Memory B cell (primary cell): ENCODE measurements at places on chromosomes 1 and 21.

DNA sequence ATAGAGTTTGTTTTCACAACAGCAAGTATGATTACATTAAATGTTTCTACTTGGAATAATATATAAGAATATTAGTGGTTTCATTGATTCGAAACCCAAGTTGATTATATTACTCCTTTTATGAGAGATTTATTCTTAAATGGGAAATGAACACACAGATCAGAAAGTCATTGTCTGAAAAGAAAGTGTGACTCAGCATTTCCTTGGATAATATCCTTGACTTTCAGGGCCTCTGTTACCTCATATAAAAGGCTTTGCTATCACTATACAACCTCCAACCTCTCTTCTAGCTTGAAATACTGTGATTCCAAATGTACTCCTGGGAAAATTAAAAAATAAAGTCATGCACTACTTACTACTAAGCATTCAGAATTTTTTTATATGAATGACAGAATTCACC, 295.3 kb upstream of the LYPLAL1 start:
- H3K4me3 ChIP-seq, result no peak overlapping the region
- no peak overlapping the region for H3K27ac ChIP-seq
- no peaks in the 10 kb centered on the region for H3K36me3 ChIP-seq
- H3K4me1 ChIP-seq, result no peaks in the 10 kb centered on the region

DNA sequence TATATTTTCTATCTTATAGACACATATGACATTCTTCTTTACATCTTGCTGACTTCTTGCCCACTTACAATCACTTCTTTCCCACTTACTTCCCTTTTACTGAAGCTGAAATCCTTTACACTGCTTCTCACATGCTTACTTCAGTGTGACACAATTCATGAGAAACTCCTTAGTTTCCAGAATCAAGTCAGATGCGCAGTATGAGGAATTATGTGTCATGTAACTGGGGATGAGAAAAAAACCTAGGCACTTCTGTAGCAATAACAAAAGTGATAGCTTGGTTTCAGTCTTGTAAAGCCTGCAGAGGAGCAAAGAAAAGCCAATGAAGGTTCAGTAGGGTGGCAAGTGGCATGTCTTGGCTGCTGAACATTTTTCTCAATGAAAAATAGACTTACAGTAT, 566.2 kb upstream of the RGS18 start:
- no peak overlapping the region for H3K27ac ChIP-seq
- no peaks in the 10 kb centered on the region for H3K4me1 ChIP-seq
- H3K36me3 ChIP-seq, result no peaks in the 10 kb centered on the region
- no peak overlapping the region for H3K4me3 ChIP-seq
- DNase-seq, result no peak

DNA sequence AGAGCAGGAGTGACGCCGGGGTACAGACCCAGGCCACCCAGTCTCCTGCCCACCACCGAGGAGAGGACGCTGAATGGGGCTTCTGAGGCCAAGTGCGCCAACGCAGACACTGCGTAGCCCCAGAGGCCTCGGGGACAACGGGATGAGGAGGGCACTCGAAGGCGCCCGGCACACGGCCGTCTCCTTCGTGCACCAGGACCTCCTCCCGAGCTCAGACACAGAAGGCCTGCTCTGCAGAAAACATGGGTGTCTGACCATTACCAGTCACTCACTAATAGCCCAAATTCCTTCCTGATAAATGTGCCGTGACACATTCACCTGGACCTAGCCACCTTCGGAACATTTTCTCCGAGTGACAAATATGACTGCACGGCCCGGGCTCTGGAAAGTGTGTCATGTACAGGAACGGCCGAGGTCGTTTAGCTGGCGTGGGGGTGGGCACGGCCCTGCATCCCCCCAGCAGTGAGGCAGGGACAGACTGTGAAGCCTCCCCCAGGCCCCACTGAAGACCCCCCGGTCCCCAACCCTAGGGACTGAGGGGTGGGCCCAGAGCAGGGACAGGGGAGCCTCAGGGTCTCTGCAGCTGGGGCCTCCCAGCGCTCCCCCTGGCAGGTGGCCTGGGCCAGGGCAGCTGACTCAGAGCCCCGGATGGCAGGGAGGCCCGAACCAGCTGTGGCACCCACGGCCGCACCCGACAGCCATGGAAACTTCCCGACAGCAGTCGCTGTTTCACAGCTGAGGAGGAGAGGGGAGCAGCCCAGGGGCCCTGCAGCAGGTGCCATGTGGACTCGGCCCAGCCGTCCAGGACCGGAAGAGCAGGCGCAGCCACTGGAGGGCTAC, 16.7 kb upstream of the COL6A2 start:
- H3K4me1 ChIP-seq, result no peaks in the 10 kb centered on the region
- H3K27me3 ChIP-seq, result peaks cover 6% of the 10 kb centered on the region
- no peak for DNase-seq
- no peak overlapping the region for H3K4me3 ChIP-seq

- H3K4me3 ChIP-seq, result no peak overlapping the region
- no peak overlapping the region for H3K27ac ChIP-seq
- DNase-seq, result no peak
- peaks cover 2% of the 10 kb centered on the region for H3K36me3 ChIP-seq
- no peaks in the 10 kb centered on the region for H3K27me3 ChIP-seq
Observed at GRCh38 chr1:184827600-184828368, 73.1 kb upstream of the EDEM3 start.

- H3K27me3 ChIP-seq, result peaks cover 19% of the 10 kb centered on the region
- peaks cover 24% of the 10 kb centered on the region for H3K4me1 ChIP-seq
- no peak overlapping the region for H3K4me3 ChIP-seq
- H3K36me3 ChIP-seq, result peaks cover 8% of the 10 kb centered on the region
Observed at GRCh38 chr21:43194303-43195120, 25.7 kb downstream of the CRYAA start.

DNA sequence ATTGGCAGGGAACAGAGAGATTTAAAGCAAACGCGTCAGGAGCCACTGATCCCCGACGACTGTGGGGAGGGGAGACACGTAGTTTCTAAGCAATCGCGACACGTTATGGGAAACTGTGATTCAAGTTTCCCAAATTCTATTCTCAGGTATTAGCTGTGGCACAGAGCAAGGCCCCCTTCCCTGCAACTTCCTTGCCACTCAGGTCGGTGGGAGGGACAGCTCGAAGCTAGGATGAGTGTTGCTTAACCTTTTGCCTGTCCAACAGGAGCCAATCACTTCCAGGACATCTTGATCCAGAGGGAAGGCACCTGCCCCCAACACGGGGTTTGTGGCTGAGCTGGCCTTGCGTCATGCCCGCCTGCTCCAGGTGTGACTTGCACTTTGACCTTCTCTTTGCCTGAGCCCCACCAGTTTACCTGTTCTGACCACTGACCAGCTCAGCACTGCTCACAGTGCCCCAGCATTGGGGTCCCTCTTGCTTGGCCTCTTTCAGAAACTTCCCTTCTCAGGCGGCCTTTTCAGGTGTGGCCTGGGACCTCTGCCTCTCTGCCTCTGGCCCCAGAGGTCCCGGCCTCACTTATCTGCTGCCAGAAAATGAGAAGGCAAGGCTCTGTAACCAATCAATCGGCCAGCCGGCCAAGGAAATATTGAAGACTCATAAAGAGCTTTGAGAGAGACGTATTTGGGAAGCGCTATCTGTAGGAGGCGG, 24.6 kb downstream of the TEX35 start:
- H3K4me3 ChIP-seq, result no peak overlapping the region
- no peak overlapping the region for H3K27ac ChIP-seq
- H3K36me3 ChIP-seq, result no peaks in the 10 kb centered on the region
- no peak for DNase-seq
- no peaks in the 10 kb centered on the region for H3K27me3 ChIP-seq

GRCh38 chr1:182833271-182833670, 5.9 kb upstream of the DHX9 start:
- H3K36me3 ChIP-seq, result no peaks in the 10 kb centered on the region
- H3K4me3 ChIP-seq, result no peak overlapping the region
- DNase-seq, result no peak
- H3K27ac ChIP-seq, result no peak overlapping the region
- peaks cover 7% of the 10 kb centered on the region for H3K4me1 ChIP-seq

DNA sequence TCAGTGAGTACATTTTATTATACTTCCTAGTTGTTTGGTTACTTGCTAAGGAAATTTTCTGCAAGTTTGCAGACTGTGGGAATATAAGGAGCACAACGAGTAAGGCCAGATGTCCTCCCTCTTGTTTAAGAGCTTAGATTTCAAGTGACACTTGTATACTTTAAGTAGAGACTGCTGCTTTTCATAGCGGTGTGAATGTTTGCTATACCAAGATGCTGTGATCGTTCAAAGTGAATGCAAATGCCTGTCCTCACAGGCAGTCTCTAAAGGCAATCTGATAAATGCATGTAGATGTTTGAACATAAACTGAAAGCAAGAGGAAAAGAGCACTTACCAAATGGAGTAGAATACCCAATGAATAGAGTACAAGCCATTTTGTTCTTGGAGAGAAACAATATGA, 226.4 kb downstream of the NRIP1 start:
- H3K4me1 ChIP-seq, result no peaks in the 10 kb centered on the region
- no peak for DNase-seq
- H3K27me3 ChIP-seq, result no peaks in the 10 kb centered on the region
- H3K27ac ChIP-seq, result no peak overlapping the region
- no peaks in the 10 kb centered on the region for H3K36me3 ChIP-seq

- H3K36me3 ChIP-seq, result peaks cover 10% of the 10 kb centered on the region
- no peaks in the 10 kb centered on the region for H3K27me3 ChIP-seq
- no peak for DNase-seq
- H3K4me3 ChIP-seq, result no peak overlapping the region
Observed at GRCh38 chr1:109927911-109928321, 17.3 kb downstream of the CSF1 start.

GRCh38 chr1:2415801-2416208, 3.4 kb upstream of the PEX10 start:
- peak overlapping the region; percentile 87 for H3K4me3 ChIP-seq
- no peak for DNase-seq
- no peaks in the 10 kb centered on the region for H3K36me3 ChIP-seq
- peaks cover 30% of the 10 kb centered on the region for H3K4me1 ChIP-seq
- H3K27me3 ChIP-seq, result no peaks in the 10 kb centered on the region
- H3K27ac ChIP-seq, result peak overlapping the region; percentile 58

- no peak overlapping the region for H3K4me3 ChIP-seq
- peaks cover 9% of the 10 kb centered on the region for H3K27me3 ChIP-seq
- no peak for DNase-seq
- H3K36me3 ChIP-seq, result no peaks in the 10 kb centered on the region
- peaks cover 16% of the 10 kb centered on the region for H3K4me1 ChIP-seq
- H3K27ac ChIP-seq, result no peak overlapping the region
Observed at GRCh38 chr1:204990059-204990664, 52.9 kb upstream of the CNTN2 start.

DNA sequence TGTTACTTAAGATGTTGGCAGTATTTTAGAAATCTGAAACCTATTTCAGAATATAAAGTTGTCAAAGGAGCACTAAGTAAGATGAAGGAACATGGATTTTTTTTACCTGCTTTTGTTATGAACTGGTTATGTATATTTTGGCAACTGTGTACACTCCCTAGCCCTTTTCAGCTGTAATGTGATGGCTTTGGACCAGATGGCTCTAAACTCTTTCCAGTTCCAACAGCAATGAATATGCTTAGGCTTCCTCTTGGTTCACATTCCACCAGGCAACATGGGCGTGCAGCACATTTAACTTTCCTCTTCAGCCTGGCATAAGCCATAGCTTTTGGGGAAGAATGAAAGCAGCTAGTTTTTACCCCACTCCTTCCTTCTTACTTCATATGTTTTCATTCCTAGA, 95.6 kb upstream of the ADAMTS5 start:
- H3K27ac ChIP-seq, result no peak overlapping the region
- no peak overlapping the region for H3K4me3 ChIP-seq
- no peaks in the 10 kb centered on the region for H3K27me3 ChIP-seq
- no peaks in the 10 kb centered on the region for H3K4me1 ChIP-seq
- DNase-seq, result no peak

- H3K4me1 ChIP-seq, result no peaks in the 10 kb centered on the region
- peak overlapping the region; percentile 10 for H3K27ac ChIP-seq
- H3K27me3 ChIP-seq, result no peaks in the 10 kb centered on the region
- peaks cover 24% of the 10 kb centered on the region for H3K36me3 ChIP-seq
Observed at GRCh38 chr1:39473324-39473723, 18.1 kb upstream of the BMP8A start.

DNA sequence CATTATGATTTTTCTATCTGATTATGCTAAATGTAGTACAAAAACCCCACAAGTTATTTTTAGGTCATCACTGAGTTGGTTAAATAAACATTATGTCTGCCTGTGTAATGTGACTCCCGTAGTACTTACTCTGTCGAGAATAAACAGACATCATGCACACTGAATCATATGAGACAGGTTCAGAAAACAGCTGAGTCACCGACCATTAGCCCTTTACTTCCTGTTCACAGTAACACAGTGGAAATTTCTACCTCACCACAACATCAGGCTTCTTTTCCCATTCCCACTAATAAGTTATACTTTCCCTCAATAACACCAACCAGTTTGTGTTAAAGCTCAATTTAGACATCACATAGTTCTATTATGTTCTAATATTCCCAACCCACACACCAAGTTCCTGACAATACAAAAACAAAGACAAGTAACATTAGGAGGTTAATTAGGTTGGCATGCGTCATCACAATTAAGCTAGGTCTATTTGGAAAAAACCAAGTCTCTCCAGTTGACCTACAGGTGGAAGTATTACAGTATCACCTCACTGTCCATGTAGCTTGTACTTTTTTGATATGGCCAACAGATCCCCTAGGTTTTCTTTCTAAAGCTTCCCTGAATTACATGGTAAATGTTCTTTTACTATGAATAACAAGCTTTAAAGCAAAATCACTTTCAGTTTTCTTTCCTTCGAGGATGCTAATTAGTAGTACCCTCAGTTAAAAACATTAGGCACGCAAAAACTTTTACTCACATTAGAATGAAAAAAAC, 154.2 kb downstream of the EIF4G3 start:
- H3K27me3 ChIP-seq, result no peaks in the 10 kb centered on the region
- H3K4me1 ChIP-seq, result peaks cover 11% of the 10 kb centered on the region
- peaks cover 11% of the 10 kb centered on the region for H3K36me3 ChIP-seq
- peak overlapping the region; percentile 76 for H3K4me3 ChIP-seq
- no peak for DNase-seq
- H3K27ac ChIP-seq, result peak overlapping the region; percentile 81

GRCh38 chr1:185245466-185245865, 71.6 kb downstream of the IVNS1ABP start:
- H3K27me3 ChIP-seq, result no peaks in the 10 kb centered on the region
- H3K27ac ChIP-seq, result no peak overlapping the region
- H3K4me3 ChIP-seq, result no peak overlapping the region
- DNase-seq, result no peak
- no peaks in the 10 kb centered on the region for H3K4me1 ChIP-seq

DNA sequence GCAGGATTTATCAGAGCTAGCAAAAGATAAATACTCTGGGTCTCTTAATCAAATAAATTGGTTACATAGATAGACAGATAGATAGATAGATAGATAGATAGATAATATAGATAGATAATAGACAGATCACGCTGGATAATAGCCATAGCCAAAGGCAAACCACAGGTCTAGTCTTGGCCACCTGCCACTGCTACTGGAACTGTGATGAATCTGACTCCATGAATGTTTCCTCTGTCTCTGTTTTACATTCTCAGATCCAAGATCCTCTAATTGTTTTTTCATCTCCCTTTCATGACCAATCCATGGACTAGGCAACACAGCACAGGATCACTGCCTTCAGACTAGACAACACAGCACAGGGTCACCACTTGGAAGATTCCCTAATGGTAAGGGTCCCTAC, 444.7 kb upstream of the NFIA start:
- no peak for DNase-seq
- peaks cover 6% of the 10 kb centered on the region for H3K27me3 ChIP-seq
- no peak overlapping the region for H3K27ac ChIP-seq
- H3K36me3 ChIP-seq, result no peaks in the 10 kb centered on the region
- no peak overlapping the region for H3K4me3 ChIP-seq

- no peak overlapping the region for H3K27ac ChIP-seq
- DNase-seq, result no peak
- H3K36me3 ChIP-seq, result no peaks in the 10 kb centered on the region
- H3K4me1 ChIP-seq, result no peaks in the 10 kb centered on the region
- no peak overlapping the region for H3K4me3 ChIP-seq
- H3K27me3 ChIP-seq, result peaks cover 20% of the 10 kb centered on the region
Observed at GRCh38 chr1:117205368-117205767, 5.4 kb downstream of the VTCN1 start.
